ENCODE measurements at places on chromosomes 1 and 21.

DNA sequence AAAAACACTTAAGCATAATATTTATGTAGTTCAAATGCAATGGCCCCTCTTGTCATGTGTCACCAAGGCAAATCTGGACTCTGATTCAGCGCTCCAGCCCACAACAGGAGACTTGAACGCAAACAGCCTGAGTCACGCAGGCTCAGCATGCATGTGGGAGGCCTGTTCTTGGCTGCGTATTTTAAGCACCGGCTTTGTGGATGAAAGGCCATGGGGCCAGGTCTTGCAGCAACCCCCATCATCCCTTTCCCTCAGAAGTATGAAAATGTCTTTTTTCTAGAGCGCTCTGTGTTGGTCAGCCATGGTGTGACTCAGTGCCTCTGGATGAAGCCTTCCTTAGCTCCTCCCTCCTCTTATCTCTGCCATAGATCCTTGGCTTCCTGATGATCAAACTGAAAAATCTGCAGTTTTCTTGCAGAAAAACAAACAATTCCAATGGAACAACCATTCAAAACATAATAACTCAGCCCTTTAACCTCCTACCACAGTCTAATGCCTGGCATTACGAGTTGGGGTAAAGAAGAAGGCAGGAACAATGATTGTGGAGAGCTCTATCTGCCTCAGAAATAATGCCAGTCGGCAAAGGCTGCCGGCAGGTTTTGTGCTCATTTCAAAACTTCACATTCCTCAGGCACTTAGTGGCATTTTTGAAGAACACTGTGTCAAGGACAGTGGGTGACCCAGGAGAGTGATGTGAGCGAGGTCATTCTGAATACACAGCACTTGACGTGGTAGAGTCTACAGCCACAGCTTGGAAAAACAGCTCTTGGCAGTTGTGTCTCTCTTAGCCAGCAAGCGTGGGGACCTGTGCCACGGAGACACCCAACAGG, 167.5 kb downstream of the CLIC6 start:
- H3K36me3 ChIP-seq: peaks cover 14% of the 10 kb centered on the region
- no peak overlapping the region for H3K27ac ChIP-seq
- DNase-seq: no peak
- H3K4me1 ChIP-seq: peaks cover 14% of the 10 kb centered on the region
- no peaks in the 10 kb centered on the region for H3K27me3 ChIP-seq
- H3K4me3 ChIP-seq: no peak overlapping the region

- no peak overlapping the region for H3K4me3 ChIP-seq
- peaks cover 2% of the 10 kb centered on the region for H3K4me1 ChIP-seq
- no peak for DNase-seq
- no peaks in the 10 kb centered on the region for H3K36me3 ChIP-seq
- peaks cover 31% of the 10 kb centered on the region for H3K27me3 ChIP-seq
- H3K27ac ChIP-seq: no peak overlapping the region
These were observed 26.9 kb downstream of the SORT1 start for GRCh38 chr1:109370712-109371340.

DNA sequence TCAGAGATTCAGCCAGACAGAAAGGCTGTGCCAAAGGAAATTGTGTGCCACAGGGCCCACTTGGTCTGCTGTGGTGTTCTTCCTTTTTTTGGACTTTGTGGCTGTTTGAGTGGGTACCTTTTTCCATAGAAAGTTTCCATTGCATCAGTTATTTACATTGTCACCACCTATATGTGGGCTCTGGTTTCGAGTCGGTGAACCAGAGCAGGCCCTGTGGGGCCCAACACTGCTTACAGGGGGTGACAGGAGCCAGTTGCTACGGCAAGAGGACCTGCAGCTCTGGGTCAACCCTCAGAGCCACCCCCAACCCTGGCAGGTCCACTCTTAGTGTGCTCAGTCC, 157.0 kb upstream of the EDN2 start:
- no peaks in the 10 kb centered on the region for H3K4me1 ChIP-seq
- no peak for DNase-seq
- H3K27me3 ChIP-seq: no peaks in the 10 kb centered on the region
- no peaks in the 10 kb centered on the region for H3K36me3 ChIP-seq

GRCh38 chr1:239315631-239316217, 70.6 kb upstream of the CHRM3 start:
- no peaks in the 10 kb centered on the region for H3K27me3 ChIP-seq
- no peaks in the 10 kb centered on the region for H3K36me3 ChIP-seq
- H3K4me1 ChIP-seq: no peaks in the 10 kb centered on the region
- no peak overlapping the region for H3K4me3 ChIP-seq

GRCh38 chr1:9891207-9891606, 18.9 kb downstream of the CTNNBIP1 start:
- no peak for DNase-seq
- no peaks in the 10 kb centered on the region for H3K27me3 ChIP-seq
- H3K4me1 ChIP-seq: peaks cover 46% of the 10 kb centered on the region

- H3K36me3 ChIP-seq: peaks cover 8% of the 10 kb centered on the region
- H3K4me3 ChIP-seq: no peak overlapping the region
- no peak for DNase-seq
- no peaks in the 10 kb centered on the region for H3K4me1 ChIP-seq
- H3K27me3 ChIP-seq: peaks cover 4% of the 10 kb centered on the region
These were observed 96.6 kb upstream of the B3GALT2 start for GRCh38 chr1:193283016-193283415.

DNA sequence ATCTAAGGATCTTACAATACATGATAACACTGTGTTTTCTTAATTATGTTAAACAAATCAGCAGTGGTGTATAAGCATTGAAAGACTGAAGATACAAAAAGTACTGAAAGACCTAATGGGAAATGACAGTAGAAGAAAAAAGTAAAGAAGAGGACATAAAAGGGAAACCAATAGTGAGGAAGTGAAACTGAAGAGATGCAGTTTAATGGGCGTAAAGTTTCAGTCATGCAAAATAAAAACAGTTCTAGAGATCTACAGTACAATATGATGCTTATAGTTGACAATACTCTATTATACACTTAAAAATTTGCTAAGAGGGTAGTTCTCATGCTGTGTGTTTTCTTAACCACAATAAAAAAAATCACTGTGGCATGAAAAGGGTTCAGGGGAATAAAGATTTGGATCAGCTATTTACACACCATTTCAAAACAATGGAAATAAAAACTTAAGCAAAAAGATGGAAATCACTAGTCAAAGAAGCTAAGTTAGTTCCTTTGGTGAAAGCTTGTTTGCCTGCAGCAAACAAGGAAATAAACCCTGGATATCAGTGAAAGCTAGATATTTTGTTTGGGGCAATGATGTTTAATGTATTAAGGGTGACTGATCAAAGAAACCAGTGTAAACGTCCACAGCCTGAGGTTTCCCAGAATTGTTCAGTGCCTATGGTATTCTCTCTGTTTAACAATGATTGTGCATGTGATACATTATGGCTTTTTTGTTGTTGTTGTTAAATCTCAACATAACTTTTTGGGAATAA, 1160.8 kb upstream of the ADGRL2 start:
- peak overlapping the region; percentile 61 for H3K4me3 ChIP-seq
- H3K27ac ChIP-seq: peak overlapping the region; percentile 85
- DNase-seq: peak; percentile 52
- H3K36me3 ChIP-seq: no peaks in the 10 kb centered on the region
- no peaks in the 10 kb centered on the region for H3K27me3 ChIP-seq
- H3K4me1 ChIP-seq: peaks cover 15% of the 10 kb centered on the region

All from naive B cell (primary cell).